ENCODE measurements at places on chromosomes 2 and 18.

- DNase-seq = no peak
- no peaks in the 10 kb centered on the region for H3K36me3 ChIP-seq
- H3K27me3 ChIP-seq = no peaks in the 10 kb centered on the region
- H3K4me1 ChIP-seq = no peaks in the 10 kb centered on the region
Measured at GRCh38 chr2:19675856-19676460, 225.8 kb downstream of the TTC32 start.

- H3K27ac ChIP-seq = no peak overlapping the region
- peaks cover 29% of the 10 kb centered on the region for H3K27me3 ChIP-seq
- H3K4me3 ChIP-seq = no peak overlapping the region
- no peaks in the 10 kb centered on the region for H3K36me3 ChIP-seq
Measured at GRCh38 chr18:5893956-5894610, 1.2 kb downstream of the TMEM200C start.

GRCh38 chr2:166084301-166084700 lies 43.5 kb downstream of the SCN1A start:
- H3K27ac ChIP-seq = no peak overlapping the region
- no peak overlapping the region for H3K4me3 ChIP-seq
- DNase-seq = no peak
- H3K36me3 ChIP-seq = no peaks in the 10 kb centered on the region
- H3K4me1 ChIP-seq = no peaks in the 10 kb centered on the region
- no peaks in the 10 kb centered on the region for H3K27me3 ChIP-seq

GRCh38 chr2:44009136-44009735 lies 13.4 kb upstream of the LRPPRC start:
- no peaks in the 10 kb centered on the region for H3K27me3 ChIP-seq
- no peaks in the 10 kb centered on the region for H3K4me1 ChIP-seq
- no peaks in the 10 kb centered on the region for H3K36me3 ChIP-seq
- H3K27ac ChIP-seq = no peak overlapping the region
- DNase-seq = no peak
- H3K4me3 ChIP-seq = no peak overlapping the region

DNA sequence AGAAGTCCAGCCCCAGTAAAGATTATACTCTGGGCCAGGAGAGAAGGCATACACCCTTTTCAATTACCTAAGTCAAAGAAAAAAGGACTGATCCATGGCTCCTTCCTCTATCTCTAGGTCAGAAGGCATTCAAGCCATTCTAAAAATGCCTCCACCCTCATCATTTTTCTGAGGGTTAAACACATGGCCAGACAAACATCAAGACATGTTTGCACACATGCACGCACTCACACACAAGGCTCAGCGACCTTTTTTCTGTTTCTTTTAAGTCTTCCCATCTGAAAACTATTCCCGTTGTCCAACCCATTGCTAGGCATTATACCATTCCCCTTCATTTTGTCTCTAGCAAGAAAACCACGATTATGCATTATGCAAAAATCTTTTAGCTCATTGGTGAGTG lies 126.6 kb downstream of the EN1 start:
- H3K27ac ChIP-seq = no peak overlapping the region
- no peak for DNase-seq
- H3K36me3 ChIP-seq = no peaks in the 10 kb centered on the region
- H3K4me3 ChIP-seq = no peak overlapping the region

- no peak overlapping the region for H3K4me3 ChIP-seq
- no peak for DNase-seq
- no peaks in the 10 kb centered on the region for H3K4me1 ChIP-seq
- H3K27ac ChIP-seq = no peak overlapping the region
Measured at GRCh38 chr2:216702756-216703155, 7.4 kb upstream of the IGFBP5 start.

Measured in effector memory CD4-positive, alpha-beta T cell (primary cell).